ENCODE measurements at places on chromosomes 1 and 21. TPM values are rescaled to one million over a fixed set of nuclear protein-coding genes. Genes with fewer than 3 reads are reported as not detected.

DNA sequence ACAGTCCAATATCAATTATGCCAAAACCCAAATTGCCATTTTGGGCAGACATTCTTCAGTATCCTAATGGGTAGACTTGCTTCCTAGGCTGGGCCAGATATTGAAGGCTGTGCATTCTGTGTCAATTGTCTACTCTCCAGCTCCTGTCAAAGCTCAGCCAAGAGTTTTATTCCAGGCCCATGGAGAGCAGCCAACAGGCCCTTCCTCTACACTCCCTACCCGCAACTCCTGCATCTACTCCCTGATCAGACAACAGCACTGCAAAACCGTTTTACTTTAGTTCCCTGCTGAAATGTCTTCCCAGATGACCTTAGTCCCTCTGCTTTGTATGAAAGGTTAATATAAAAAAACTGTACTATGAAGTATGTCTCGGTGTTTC, 6.6 kb upstream of the ADORA3 start:
- no peak overlapping the region for H3K4me3 ChIP-seq
- H3K36me3 ChIP-seq: no peaks in the 10 kb centered on the region
- H3K4me1 ChIP-seq: peaks cover 8% of the 10 kb centered on the region
- no peak overlapping the region for H3K27ac ChIP-seq
- DNase-seq: no peak

- H3K36me3 ChIP-seq: peaks cover 12% of the 10 kb centered on the region
- no peak overlapping the region for H3K27ac ChIP-seq
- no peaks in the 10 kb centered on the region for H3K27me3 ChIP-seq
- H3K4me3 ChIP-seq: no peak overlapping the region
- peaks cover 5% of the 10 kb centered on the region for H3K4me1 ChIP-seq
These were observed 25.1 kb downstream of the PTBP2 start for GRCh38 chr1:96746440-96747420.

The KRTAP13-2 gene
- polyA plus RNA-seq: not detected

The RPS27 gene
- 7,060 TPM for polyA plus RNA-seq

- no peaks in the 10 kb centered on the region for H3K36me3 ChIP-seq
- no peak overlapping the region for H3K4me3 ChIP-seq
- no peaks in the 10 kb centered on the region for H3K27me3 ChIP-seq
- H3K4me1 ChIP-seq: no peaks in the 10 kb centered on the region
These were observed 62.3 kb downstream of the NID1 start for GRCh38 chr1:236002572-236002971.

GRCh38 chr1:31413405-31414001, 490 bp downstream of the SERINC2 start:
- H3K4me1 ChIP-seq: peaks cover 17% of the 10 kb centered on the region
- no peaks in the 10 kb centered on the region for H3K27me3 ChIP-seq
- no peak overlapping the region for H3K27ac ChIP-seq
- H3K36me3 ChIP-seq: no peaks in the 10 kb centered on the region
- peak; percentile 85 for DNase-seq

The FMO2 gene
- polyA plus RNA-seq: not detected

GRCh38 chr1:226215239-226215638, 8.2 kb upstream of the MIXL1 start:
- H3K4me3 ChIP-seq: no peak overlapping the region
- H3K27me3 ChIP-seq: no peaks in the 10 kb centered on the region
- no peaks in the 10 kb centered on the region for H3K4me1 ChIP-seq
- H3K27ac ChIP-seq: no peak overlapping the region

DNA sequence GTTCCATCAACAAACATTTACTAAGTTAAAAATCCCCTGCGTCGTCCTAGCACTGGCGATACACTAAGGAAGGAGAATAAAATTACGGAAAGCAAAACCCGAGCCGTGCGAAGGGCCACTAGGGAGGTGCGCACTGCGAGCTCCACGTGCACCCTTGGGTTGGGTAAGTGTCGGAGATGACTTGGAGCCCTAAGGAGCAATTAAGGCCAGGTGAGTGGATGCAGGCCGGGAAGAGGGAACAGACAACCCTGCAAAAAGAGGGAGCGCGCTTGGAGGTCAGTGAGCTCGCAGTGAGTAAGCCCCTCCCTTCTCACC, 704 bp downstream of the WDR4 start:
- no peak for DNase-seq
- H3K27me3 ChIP-seq: no peaks in the 10 kb centered on the region
- H3K4me1 ChIP-seq: peaks cover 6% of the 10 kb centered on the region
- peaks cover 5% of the 10 kb centered on the region for H3K36me3 ChIP-seq
- H3K27ac ChIP-seq: peak overlapping the region; percentile 85
- H3K4me3 ChIP-seq: peak overlapping the region; percentile 88

- no peak overlapping the region for H3K4me3 ChIP-seq
- H3K4me1 ChIP-seq: no peaks in the 10 kb centered on the region
- no peak for DNase-seq
- H3K27me3 ChIP-seq: no peaks in the 10 kb centered on the region
These were observed 65.9 kb upstream of the DNAJC6 start for GRCh38 chr1:65243491-65243890.

DNA sequence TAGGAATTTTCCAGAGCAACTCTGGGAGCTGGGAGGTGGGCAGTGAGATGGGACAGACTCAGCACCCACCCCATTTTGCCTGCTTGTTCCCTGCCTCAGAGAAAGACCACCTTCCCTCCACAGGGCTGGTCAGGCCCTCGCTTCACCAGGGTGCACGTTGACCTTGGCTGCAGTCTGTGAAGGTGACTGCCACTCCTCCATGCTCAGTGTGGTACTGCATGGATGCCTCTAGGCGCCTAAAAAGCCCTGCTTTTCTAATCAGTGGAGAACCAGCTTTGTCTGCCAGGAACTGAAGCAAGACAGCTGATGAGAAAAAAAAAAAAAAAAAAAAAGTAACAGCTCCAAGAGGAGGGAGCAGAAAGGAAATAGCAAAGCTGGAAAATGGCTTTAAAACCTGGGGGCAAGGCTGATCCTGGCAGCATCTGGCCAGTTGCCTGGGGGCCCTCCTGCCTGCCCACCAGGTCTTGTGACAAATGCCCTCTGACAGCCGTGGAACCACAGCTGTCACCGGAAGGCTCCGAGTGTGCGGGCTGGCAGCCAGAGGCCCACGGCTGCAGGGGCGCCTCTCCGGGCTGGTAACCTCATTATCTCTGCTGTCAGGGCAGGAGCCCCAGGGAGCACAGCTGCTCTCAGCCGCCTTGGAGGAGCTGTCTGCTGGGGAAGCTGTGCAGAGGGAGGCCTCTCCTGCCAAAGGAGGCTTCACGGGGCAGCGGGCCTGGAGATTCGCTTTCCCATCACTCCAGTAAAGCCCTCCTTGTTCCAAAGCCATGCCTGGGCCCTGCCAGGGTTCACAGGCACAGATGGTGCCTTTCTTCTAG, 13.7 kb downstream of the KIAA1614 start:
- H3K27ac ChIP-seq: peak overlapping the region; percentile 99
- no peaks in the 10 kb centered on the region for H3K36me3 ChIP-seq
- H3K27me3 ChIP-seq: no peaks in the 10 kb centered on the region
- peak; percentile 90 for DNase-seq

DNA sequence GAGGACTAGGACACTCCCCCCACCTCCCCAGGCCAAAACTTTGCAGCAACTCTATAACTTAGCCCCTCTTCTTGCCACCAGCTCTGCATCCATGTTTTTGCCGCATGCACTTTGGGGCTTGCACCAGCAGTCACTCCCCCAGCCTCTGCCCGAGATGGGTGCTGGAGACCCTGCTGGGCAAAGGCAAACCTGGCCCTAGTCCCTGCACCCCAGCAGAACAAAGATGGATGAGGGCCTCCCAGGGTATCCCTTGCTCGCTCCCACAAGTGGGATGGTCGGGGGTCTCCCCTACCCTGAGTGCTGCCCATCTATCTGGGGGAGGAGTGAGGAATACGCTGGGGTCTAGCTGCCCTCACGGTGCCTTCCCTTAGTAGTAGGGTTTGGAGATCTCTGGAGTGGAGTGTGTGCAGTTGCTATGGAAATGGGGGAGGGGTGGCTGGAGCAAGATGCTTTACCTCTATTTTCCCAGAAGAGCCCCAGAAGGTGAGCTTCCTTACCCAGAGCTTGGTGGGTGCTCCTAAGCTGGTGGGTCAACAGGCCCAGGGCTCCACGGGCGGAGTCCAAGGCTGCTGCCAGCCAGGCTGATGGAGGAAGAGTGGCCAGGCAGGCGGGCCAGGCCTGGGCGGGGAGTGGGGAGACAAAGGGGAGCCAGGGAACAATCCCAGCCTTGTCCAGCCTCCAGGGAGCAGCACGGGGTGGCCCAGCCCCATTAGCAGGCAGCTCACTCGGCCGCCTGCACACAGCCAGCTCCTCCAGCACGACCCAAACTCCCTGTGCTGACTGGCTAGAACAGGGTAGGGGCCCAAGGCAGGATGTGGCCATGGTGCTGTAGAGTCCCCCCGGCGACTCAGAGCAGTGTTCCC, at the start of gene PAQR6:
TSS of gene PAQR6 (minus strand) at position 597 of the 863 bp plus-strand sequence. CDS start 1,325 bp downstream, outside the sequence.
- H3K4me3 ChIP-seq: no peak within 1 kb of the TSS
- H3K4me1 ChIP-seq: peaks cover 10% of the 10 kb centered on the region
- peaks cover 7% of the 10 kb centered on the region for H3K36me3 ChIP-seq

The RBP7 gene
- polyA plus RNA-seq: 1.3 TPM

- H3K27me3 ChIP-seq: no peaks in the 10 kb centered on the region
- H3K4me1 ChIP-seq: peaks cover 40% of the 10 kb centered on the region
- no peaks in the 10 kb centered on the region for H3K36me3 ChIP-seq
These were observed 81.2 kb upstream of the EFHD2 start for GRCh38 chr1:15328351-15329103.

Measured in SK-N-SH (cell line).